Activated naive CD8-positive, alpha-beta T cell treated with anti-CD3 and anti-CD28 coated beads, Interleukin-2, amount 50 U/mL, for 16 hours (primary cell): ENCODE measurements at places on chromosomes 7 and 10.

DNA sequence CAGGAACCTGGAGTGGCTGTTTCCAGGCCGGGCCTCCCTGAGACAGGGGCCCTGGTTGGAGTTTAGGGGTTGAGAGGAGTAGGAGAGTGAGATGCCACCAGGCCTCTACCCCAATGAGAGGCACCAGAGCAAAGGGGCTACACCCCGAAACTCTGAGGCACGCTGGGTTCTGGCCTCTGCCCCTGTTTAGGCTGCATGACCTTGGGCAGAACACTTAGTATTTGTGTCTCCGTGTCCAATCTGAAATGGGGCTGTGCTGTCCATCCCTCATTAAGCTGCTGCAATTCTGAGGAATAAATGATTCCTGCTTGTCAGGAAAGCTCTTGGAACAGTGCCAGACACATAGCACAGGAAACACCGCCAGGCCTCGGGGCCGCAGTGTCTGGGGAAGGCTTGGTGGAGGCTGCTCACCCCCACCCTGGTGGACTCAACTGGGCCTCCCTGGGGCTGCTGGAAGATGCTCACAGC is 40.5 kb upstream of the SAMD8 start:
- DNase-seq, result no peak

GRCh38 chr7:151058781-151059366 is 515 bp upstream of the SLC4A2 start:
- no peak for DNase-seq

- no peak for DNase-seq
These were observed 814 bp downstream of the RUFY2 start for GRCh38 chr10:68406111-68406814.

GRCh38 chr10:9545073-9545472 is 1472.6 kb upstream of the CELF2 start:
- DNase-seq, result no peak

GRCh38 chr7:27314111-27314510 is 71.5 kb downstream of the EVX1 start:
- DNase-seq, result no peak

GRCh38 chr10:124465003-124465776 is 3.6 kb downstream of the LHPP start:
- no peak for DNase-seq

DNA sequence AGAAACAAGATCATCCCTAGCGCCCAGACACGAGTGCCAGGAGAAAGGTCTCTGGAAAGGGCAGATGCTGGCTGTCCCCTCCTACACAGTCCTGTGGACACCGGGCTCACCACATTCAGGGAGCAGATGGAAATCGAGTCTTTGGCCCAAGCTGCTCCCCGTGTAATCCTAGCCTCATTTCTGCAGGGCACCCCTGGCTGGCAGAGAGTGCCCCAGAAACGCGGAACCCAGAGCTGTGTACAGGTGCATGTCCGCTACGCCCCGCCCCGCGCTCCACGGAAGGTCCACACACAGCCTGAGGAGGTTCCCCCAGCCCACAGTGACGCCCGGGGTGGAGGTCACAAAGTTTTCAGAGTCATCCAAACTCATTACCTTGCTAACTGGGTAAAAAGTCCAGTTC is 202.8 kb downstream of the MAD1L1 start:
- no peak for DNase-seq

DNA sequence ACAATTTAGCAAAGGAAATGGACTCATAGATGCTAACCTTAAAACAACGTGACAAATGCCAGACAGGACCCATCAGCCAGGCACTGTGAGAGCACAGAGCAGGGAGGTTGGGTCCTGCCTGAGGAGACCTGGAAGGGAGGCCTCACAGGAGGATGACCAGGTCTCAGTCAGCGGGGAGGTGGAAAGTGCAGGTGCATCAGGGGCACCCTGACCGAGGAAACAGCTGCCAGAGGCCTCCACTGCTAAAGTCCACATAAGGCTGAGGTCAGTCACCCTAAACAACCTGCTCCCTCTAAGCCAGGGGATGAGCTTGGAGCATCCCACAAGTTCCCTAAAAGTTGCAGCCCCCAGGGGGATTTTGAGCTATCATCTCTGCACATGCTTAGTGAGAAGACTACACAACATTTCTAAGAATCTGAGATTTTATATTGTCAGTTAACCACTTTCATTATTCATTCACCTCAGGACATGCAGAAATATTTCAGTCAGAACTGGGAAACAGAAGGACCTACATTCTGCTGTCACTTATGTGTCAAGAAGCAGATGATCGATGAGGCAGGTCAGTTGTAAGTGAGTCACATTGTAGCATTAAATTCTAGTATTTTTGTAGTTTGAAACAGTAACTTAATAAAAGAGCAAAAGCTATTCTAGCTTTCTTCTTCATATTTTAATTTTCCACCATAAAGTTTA is 157.6 kb upstream of the LANCL2 start:
- DNase-seq, result no peak
